ENCODE measurements at places on chromosomes 12 and 14. TPM values are rescaled to one million over a fixed set of nuclear protein-coding genes. Genes with fewer than 3 reads are reported as not detected.

SLCO1B3 gene
- 0.17 TPM for polyA plus RNA-seq

DNA sequence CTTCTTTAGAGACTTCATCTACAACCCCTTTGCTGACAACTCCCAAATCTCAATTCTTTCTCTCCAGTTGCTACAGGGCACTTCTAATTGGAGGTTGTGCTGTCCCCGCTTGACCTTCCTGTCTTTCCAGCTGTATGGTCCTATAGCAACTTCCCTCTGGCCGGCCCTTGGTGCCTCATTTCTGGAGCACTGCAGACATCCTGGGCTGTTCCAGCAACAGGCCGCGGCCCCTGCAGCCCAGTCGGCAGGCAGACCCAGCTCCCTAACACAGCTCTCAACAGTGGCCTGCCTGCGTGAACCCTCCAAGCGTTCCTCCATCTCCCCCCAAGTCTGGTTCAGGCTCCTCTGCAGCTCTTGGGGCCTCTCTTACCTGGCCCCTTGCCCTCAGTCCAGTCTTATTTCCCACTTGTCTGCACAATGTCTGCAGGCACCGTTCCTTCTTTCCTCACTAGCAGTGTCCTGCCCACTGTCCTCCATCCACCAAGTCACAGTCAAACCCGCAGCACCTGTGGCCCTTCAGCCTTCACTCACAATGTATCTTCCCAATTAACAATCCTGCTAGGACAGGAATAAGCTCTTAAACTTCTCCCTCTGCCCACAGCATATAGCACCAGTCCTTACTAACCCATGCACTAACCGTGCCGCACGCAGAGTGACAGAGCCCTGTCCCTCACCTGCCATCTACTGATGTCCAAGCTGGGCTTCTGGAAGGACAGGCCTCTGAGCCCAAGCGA lies 1.6 kb upstream of the EML1 start:
- no peak for DNase-seq

GRCh38 chr14:37712976-37713431 lies 117.6 kb downstream of the TTC6 start:
- no peak for DNase-seq

DNA sequence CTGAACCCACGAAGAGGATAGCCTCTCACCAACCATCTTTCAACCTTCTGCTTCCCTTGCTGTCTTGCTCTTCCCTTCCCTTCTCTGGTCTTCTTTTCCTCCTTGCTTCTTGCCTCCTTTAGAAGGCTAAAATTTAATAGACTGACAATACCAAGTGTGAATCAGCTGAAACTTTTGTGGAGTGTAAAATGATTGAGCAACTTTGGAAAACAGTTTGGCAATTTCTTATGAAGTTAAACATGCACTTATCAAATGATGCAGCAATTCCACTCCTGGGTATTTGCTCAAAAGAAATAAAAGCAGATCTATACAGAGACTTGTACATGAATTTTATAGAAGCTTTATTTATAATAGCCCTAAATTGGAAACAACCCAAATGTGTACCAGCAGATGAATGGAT lies 3.3 kb upstream of the KRT86 start:
- DNase-seq: no peak

IAPP gene
- polyA plus RNA-seq: not detected

DNA sequence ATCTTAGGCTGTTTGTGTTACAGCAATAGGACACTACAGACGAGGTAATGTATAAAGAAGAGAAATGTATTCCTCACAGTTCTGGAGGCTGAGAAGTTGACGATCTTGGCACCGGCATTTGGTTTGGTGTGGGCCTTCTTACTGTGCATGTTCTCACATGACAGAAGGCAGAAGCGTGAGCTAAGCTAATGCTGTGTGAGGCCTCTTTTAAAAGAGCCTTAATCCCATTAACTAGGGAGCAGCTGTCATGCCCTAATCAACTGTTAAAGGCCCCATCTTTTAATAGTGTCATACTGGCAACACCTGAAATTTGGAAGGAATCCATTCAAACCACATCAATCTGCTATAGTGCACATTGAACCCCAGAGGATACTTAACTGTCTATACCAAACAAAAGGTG lies 992.9 kb downstream of the GALC start:
- no peak for DNase-seq

SLC4A8 gene
- polyA plus RNA-seq: 20.3 TPM

GRCh38 chr12:24226745-24227350 lies 277.4 kb upstream of the SOX5 start:
- peak; percentile 59 for DNase-seq

DNA sequence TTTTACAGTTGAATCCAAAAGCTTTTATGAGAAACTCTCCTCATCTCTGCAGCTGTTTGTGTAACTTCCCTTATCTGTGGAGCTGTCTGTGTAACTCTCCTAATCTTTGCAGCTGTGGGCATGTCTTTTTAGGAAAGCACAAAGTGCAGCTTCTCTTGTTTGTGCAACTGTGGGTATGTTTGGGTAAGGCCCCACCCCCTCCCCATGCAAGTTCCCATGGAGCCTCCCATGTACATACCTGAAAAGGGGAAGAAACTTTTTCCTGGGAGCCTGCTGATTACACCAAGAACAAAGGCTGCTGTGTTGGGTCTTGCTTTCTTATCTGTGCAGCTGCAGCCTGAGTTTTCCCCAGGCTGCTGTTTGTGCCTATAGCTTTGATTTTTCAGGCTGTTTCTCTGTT lies 42.7 kb upstream of the CDKN3 start:
- peak; percentile 81 for DNase-seq

DNA sequence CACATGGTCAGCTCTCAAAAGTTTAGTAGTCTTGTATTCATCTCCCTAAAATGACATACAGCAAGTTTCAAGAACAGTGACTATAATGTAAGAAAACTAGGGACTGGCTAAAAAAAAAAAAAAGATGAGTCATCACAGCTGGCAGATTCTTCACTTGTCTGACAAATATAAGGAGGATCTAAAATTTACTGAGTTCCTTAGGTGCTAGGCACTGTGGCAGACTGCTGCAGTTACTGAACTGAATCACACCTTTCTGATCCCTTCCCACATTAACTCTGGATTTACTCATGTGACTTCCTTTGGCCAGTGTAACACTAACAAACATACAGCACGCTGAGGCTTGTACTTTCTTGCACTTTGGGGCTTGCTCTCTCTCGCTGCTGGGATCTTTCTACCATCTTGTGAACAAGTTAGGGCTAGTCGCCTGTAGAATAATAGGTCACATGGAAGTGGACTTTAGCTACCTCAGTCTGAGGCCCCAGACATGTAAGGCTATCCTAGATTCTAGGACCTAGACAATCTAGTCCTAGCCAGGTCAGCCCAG lies 32.1 kb downstream of the BAZ1A start:
- no peak for DNase-seq

DNA sequence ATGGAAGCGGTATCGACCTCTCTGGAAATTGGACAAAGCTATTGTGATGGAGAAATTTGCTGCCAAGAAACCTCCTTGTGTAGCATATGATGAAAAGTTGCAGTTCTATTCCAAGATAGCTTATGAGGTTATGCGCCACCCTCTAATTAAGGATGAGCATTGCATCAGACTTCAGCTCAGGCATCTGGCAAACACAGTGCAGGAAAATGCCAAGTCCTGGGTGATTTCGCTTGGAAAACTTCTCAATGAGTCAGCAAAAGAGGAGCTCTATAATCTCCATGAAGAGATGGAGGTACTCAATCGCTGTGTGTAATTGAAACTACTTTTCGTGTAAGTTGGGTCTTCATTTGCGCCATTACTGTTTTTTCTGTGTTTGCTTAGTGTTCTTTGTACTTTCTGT lies 51.2 kb downstream of the DNAH10 start:
- DNase-seq: peak; percentile 22

FOXM1 gene
- polyA plus RNA-seq: 9.4 TPM

CD4 gene
- 6.4 TPM for polyA plus RNA-seq

DNA sequence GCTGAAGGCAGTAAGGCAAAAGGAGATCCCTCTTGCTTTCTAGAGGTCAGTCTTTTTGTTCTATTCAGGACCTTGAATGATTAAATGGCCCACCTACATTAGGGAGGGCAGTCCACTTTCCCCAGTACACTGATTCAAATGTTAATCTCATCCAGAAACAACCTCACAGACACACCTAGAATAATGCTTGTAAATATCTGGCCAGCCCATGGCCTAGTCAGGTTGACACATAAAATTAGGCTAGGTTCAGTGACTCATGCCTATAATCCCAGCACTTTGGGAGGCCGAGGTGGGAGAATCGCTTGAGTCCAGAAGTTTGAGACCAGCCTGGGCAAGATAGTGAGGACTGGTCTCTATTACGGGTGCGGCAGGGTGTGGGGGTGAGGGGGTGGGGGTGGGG lies 43.5 kb downstream of the MIPOL1 start:
- no peak for DNase-seq

DNA sequence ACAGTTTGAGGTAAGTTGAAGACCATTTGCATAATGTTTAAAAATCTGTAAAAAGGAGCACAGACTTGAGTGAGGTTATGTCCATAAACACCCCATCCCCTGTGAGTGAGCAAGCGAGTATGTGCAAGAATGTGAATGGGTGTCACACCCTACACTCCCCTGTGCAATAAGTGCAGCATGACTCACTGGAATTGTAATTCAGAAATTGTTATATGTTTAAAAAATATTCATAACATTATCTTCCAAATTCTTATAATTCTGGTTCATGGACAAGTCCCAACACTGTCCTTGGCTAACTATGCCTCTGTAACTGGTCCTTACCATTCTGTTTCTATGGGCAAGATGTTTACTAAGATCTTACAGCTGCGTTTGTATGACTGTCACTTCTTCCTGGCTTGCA lies 207.8 kb upstream of the FAR2 start:
- DNase-seq: no peak

- DNase-seq: no peak
These were observed 87.7 kb downstream of the ITPK1 start for GRCh38 chr14:93027810-93028723.

DNA sequence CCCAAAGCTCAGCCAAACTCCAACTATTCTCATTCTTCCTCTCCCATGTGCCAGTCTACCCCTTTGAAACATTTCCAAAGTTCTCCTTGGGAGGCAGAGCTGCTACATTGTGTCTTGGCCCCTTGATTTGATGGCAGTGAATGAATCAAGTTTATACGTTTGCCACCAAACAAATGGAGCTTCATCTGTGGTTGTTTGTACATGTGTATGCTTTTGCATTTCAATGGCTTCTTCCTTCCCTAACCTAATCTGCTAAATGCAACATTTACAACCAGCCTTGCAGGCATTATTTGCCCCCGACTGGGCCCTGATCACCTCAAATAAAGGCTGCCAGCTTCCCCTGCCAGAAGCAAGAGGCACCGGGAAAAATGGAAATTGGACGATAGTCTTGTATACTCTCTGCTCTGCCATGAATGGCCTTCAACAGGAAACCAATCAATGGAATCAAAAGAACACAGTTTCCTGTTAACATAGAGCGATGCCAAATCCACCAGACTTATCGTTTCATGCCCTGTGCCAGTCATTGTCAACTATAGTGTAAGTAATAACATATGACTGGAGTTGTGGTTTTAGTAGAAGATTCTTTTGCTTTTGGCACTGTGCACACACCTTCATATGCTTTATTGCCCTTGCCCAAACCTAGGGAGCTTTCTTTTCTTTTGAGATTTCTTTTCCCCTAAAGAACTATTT lies 97.8 kb downstream of the TMEM30B start:
- DNase-seq: peak; percentile 8

DNA sequence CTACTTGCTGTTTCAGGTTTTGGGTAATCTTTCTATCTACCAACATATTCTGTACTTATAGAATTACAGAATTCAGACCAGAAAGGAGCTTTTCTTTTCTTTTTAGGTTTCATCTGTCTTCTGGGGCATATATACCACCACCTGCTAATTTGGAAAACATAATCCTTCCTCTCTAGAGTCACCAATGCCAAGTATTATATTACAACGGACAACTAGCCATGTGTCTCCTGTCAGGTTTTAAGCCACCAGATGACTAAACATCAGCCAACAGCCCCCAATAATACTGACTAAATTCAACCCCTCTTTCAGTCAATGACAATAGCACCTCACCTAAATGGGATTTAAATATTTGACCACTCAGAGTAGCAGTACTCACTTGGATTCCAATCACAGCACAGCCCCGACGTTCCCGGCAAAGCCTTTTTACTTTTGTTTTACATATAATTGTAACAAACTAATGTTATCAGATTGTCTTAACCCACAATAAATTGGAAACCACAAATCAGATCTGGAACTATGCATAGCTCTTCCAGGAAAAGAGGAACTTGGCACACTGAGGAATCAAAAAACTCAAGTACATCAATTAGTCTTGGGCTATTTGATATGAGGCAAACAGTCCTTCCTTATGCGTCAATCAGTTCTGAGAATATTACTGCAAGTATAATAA lies 13.5 kb downstream of the SLC11A2 start:
- no peak for DNase-seq

GRCh38 chr14:92906823-92907222 lies 16.1 kb upstream of the CHGA start:
- no peak for DNase-seq

- DNase-seq: no peak
These were observed 219.7 kb upstream of the PRICKLE1 start for GRCh38 chr12:42809226-42809625.

CCDC198 gene
- polyA plus RNA-seq: 15.3 TPM

GRCh38 chr14:32259368-32260013 lies 56.4 kb upstream of the RNU6-8 start:
- peak; percentile 61 for DNase-seq

DNA sequence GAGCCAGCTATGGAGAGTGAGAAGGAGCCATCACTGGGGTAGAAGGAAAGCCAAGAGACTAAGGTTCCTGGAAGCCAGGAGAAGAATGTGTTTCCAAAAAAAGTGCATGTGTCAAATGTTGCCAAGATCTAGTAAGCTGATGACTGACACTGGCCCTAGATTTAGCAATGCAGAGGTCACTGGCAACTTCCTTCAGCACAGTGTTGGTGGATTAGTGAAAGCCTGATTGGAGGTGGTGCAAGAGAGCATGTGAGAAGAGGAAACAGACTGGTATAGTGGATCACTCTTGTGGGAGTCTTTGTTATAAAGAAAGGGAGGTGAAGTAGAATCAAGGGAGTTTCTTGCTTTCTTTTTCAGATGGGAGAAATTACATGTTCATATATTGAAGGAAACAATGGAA lies 34.1 kb upstream of the CHGA start:
- no peak for DNase-seq

DNA sequence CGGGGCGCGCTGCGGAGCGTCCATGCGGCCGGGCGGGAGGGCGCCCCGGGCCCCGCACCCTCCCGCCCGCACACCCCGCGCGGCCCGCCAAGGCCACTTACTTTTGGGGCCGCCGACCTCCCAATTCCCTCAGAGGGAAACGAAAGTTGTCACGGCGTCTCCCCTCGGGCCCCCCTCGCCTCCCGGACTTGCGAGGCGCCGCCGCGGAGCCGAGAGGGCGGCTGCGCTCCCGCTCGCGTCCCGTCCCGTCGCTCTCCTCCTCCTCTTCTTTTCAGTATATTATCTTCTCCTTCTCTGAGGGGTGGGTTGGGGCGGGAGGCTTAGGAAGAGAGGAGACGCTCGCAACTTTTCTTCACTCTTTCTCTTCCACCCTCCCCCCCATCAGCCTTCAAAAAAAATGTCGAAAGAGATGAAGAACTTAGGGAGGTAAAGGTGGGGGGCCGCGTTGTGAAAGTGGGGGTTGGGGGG lies 613 bp downstream of the DUSP16 start:
- DNase-seq: peak; percentile 69

FAIM2 gene
- polyA plus RNA-seq: 7.3 TPM

- no peak for DNase-seq
These were observed 44.2 kb upstream of the MANSC4 start for GRCh38 chr12:27824126-27824842.

GRCh38 chr12:29066011-29066588 lies 83.0 kb upstream of the FAR2 start:
- DNase-seq: no peak

GRCh38 chr12:108240027-108240785 lies 98.9 kb downstream of the CMKLR1 start:
- DNase-seq: no peak

- DNase-seq: no peak
These were observed 41.4 kb upstream of the INSM2 start for GRCh38 chr14:35492569-35493014.
